Mucosa of gallbladder (tissue), 1 donor: ENCODE measurements at places on chromosomes 2 and 18. TPM values are rescaled to one million over a fixed set of nuclear protein-coding genes. Genes with fewer than 3 reads are reported as not detected.

- DNase-seq = no peak
Observed at GRCh38 chr2:73494031-73494430, 108.4 kb downstream of the ALMS1 start.

- DNase-seq = no peak
Observed at GRCh38 chr18:63099091-63099840, 220.3 kb downstream of the BCL2 start.

GALNT5 gene
- 11.7 TPM for total RNA-seq

- no peak for DNase-seq
Observed at GRCh38 chr2:100422320-100423055, 5.0 kb upstream of the CHST10 start.

DNA sequence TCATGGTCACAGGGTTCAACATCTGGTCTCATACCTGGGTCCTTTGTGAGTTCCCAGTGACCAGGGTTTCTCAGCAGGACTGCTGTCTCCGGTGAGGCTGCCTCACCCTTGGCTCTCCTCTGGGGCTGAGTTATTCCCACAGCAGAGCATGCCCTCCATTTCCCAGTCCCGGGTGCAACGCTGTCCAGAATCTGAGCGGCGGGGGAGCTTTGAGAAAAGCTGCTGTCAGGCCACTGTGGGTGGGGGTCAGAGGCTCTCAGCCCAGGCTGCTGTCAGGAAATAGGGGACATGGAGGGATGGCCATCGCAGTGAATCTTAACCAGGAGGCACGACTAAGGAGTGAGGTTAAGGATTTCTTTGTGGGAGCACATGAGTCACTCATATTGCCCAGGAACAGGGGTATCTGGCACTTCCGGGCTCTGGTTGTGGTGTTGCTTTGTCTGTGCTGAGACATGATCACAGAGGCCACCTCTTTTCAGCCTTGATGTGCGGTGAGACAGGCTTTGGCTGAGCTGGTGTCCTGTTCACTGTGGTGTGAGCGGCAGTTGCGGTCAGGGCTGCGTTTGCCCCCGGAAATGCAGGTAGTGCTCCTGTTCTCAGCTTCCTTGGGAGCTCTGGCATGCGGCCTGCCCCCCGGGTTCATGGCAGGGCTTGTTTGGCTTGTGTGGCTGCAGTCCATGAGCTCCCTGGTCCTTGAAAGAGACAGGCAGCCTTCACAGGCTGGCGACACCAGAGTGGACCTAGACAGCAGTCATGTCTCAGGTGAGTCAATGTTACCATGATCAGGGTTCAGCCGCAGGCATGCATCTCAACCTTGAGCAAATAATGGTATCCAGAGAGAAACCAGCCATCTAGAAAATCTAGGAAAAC is 310.7 kb upstream of the MYT1L start:
- DNase-seq = no peak

CHRNA1 gene
- not detected for total RNA-seq

DNA sequence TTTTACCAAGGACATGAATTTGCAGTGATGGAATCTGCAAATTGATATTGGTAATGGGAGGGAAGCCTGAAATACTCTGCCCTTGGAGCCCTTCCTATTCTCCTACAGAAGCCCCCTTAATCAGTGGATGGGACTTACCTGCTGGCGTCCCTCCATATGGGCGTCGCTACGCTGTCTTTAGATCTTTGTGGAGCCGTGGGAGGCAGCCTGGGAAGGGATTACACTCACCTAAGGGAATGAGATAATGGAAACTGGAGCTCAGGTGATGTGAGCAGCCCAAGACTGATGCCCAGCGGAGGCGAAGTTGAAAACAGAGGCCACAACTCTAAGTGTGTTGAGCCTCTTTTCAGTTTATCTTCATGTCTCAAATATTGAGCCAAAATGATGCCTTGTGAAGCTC is 306.6 kb downstream of the MYCN start:
- no peak for DNase-seq

MTLN gene
- total RNA-seq = 60.0 TPM

DNA sequence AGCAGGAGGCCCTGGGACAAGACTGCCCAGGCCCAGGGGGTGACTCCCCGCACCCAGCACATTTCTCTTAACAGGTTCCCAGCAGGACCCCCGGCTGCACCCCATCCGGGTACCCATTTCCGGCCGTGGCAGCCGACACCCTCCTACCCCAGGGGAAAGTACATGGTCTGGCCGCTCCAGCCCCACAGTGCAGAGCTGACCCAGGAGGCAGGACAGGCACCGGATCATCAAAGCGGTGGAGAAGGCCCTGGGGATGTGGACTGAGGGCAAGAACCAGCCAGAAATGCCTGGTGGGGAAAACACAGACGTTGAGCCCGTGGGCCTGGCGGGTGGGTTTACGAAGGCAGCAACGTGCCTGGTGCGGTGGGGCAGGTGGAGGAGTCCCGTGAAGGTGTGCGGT is 79.5 kb upstream of the GPC1 start:
- no peak for DNase-seq
